Progenitor cell of endocrine pancreas (in vitro differentiated cells): ENCODE measurements at places on chromosomes 1 and 21. TPM values are rescaled to one million over a fixed set of nuclear protein-coding genes. Genes with fewer than 3 reads are reported as not detected.

Gene LSS
- total RNA-seq = 145 and 147 TPM in 2 replicates

Gene PLEKHN1
- total RNA-seq = 1.1 and 1.9 TPM in 2 replicates

Gene GPR37L1
- 0.04 TPM in 1 of 2 replicates, not detected in the other for total RNA-seq

Gene CFAP74
- 0.36 and 0.93 TPM in 2 replicates for total RNA-seq

Gene RBM11
- 4.9 and 7.4 TPM in 2 replicates for total RNA-seq

Gene DLGAP3
- total RNA-seq = 1.3 TPM in 2 replicates

Gene KCNE2
- 0.55 and 0.58 TPM in 2 replicates for total RNA-seq

Gene PDZK1
- 25.0 and 26.2 TPM in 2 replicates for total RNA-seq

Gene GBP4
- 0.14 TPM in 1 of 2 replicates, not detected in the other for total RNA-seq

Gene C21orf91
- total RNA-seq = 32.9 and 33.0 TPM in 2 replicates

Gene ATP6V1G3
- not detected in 2 replicates for total RNA-seq

Gene KLF17
- not detected in 2 replicates for total RNA-seq

Gene MOB3C
- 5.5 and 5.6 TPM in 2 replicates for total RNA-seq

Gene FAM89A
- 20.9 and 21.5 TPM in 2 replicates for total RNA-seq

Gene ANGPTL3
- total RNA-seq = 0.48 TPM in 1 of 2 replicates, not detected in the other

Gene KPRP
- not detected in 2 replicates for total RNA-seq

Gene DMRTA2
- 0.20 TPM in 1 of 2 replicates, not detected in the other for total RNA-seq

GRCh38 chr1:91732291-91733107, 153.5 kb downstream of the TGFBR3 start:
- no peak for DNase-seq

DNA sequence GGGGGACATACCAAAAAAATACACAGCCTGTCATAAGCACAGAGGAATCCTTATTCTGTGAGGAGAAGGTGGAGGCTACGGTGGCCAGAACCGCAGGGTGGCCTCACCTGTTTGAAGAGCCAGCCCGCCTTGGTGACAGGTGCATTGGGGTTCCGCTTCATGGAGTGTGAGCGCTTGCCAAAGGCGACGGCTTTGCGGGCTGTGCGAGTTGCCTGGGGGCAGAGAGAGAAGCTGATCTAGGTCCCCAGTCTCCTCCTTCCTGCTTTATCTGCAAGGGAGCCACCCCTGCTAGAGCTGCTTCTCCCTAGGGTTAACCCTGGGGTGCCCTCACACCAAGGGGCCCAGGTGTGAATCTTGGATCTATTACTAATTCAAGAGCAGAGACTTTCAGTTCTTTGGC, 54.3 kb upstream of the GOLT1A start:
- no peak for DNase-seq

DNA sequence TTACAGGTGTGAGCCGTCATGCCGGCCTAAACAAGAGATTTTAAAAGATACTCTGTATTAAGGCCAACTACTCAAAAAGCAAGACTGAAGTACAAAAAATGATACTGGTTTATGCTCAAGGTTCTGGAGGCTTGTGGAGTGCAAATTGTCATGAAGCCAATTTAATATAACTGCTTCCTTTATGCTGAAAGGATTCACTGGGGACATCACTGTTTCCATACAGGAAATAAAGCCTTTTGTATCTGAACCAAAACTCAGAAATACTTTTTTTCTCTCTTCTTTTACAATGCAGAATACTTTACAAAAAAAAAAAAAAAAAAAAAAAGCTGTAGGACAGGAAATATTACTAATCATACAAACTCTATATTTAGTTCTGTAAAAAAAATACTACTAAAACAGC, 55.5 kb upstream of the CNN3 start:
- DNase-seq = no peak

DNA sequence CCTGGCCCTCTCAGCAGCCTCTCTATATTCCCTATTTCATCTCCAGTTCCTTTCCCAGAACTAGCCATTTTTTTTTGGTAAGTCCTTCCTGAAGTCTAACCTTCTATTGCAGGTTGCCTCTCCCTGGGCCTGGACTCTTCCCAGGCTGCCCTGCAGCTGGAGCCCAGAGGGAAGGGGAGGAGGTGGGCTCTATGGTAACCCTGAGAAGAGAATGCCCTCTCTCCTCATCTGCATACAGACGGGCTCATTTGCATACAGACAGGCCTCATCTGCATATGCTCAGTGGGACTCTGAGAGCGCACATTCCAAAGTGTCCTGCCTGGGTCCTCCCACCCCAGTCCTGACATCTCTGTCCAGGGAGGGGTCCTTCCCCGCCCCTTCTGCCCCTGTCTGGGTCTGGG, 32.7 kb downstream of the RHBG start:
- no peak for DNase-seq

GRCh38 chr21:46559291-46559983, 45.4 kb downstream of the S100B start:
- DNase-seq = no peak

DNA sequence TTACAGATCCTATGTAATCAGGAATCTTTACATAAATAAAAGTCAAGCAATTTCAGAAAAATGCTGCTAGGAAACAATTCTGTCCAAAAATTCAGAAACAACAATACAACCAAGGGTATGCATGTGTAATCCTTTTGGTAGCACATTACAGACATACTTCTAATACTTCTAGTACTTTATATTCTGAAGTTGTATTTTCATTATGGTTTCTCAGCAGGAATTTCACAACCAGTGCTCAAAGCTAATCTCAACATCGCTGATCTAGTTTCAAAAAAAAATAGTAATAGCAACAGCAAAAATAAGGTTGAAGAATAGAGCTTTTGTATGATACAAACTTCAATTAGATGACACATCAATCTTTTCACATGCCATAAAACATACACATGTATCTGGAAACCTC, 545.2 kb downstream of the LTN1 start:
- no peak for DNase-seq

DNA sequence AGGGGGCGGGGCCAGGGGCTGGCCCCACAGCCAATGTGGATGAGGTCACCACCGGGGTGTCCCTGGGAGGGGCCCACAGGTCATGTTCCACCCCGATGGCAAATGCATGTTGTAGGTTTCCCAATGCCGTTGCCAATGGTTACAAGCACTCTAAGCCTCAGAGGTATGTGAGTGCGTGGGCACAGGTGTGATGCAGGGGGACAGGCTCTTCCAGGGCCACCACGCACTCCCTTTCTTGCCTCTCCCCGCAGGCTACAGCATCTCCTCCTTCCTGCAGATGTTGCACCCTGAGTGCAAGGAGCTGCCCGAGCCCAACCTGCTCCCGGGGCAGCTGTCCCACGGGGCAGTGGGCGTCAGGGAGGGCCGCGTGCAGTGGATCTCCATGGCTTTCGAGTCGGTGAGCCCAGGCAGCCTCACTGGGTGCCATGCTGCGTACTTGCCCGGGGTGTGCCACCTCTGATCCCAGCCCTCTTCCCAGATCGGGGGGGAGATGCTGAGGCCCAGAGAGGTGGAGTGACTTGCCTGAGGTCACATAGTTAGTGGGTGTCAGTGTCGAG, 52.4 kb downstream of the DISP3 start:
- no peak for DNase-seq

DNA sequence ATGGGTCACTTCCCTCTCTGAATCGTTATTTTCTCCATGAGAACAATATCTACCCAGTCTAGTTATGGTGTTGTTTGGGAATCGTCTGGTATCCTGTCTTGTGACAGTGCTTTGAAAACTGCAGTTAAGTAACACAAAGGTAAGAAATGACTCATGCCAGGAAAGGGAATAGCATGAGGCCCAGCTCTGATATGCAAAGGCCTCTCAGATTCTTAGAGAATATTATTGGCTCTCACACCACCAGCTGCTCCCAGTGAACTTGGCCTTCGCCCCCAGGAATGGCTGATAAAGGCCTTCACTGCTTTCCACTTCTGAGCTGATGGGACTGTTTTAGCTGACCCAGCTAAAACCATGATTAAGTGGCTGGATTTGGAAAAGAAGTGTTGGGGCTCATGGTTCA, 27.1 kb downstream of the NEK2 start:
- no peak for DNase-seq

GRCh38 chr1:204923201-204923600, 52.5 kb downstream of the NFASC start:
- DNase-seq = no peak

DNA sequence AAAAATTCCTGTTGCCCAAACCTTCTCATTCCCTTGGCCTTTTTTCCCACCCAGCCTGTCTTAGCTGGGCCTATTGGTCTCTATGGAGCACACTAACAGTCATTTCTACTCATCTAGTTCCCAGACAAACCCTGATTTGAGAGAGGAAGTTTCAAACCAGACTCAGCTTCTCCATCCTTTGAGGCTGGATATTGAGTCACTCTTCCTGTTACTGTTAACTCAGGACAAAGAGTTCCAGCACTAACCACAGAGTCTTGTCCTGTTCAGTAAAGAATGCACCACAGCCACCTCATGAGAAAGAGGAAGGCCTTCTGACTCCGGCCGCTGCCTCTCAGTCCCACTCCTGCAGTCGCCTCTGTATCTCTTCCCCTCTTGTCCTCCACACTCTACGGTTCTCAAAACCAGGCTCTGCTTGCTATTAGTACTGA, 137.8 kb downstream of the PTPRC start:
- no peak for DNase-seq

GRCh38 chr1:160863774-160864131, 1.1 kb upstream of the CD244 start:
- DNase-seq = no peak

- no peak for DNase-seq
These were observed 630.0 kb upstream of the RGS18 start for GRCh38 chr1:191528275-191528674.

- DNase-seq = peak; percentile 4
These were observed 126.8 kb upstream of the EDN2 start for GRCh38 chr1:41611068-41611931.

- no peak for DNase-seq
These were observed 6.7 kb upstream of the CTSS start for GRCh38 chr1:150772326-150772725.

GRCh38 chr1:226979115-226979516, 39.0 kb downstream of the COQ8A start:
- no peak for DNase-seq

GRCh38 chr1:36665478-36666080, 182.9 kb upstream of the CSF3R start:
- DNase-seq = no peak

- DNase-seq = no peak
These were observed 21.0 kb downstream of the ABCG1 start for GRCh38 chr21:42239973-42240372.

DNA sequence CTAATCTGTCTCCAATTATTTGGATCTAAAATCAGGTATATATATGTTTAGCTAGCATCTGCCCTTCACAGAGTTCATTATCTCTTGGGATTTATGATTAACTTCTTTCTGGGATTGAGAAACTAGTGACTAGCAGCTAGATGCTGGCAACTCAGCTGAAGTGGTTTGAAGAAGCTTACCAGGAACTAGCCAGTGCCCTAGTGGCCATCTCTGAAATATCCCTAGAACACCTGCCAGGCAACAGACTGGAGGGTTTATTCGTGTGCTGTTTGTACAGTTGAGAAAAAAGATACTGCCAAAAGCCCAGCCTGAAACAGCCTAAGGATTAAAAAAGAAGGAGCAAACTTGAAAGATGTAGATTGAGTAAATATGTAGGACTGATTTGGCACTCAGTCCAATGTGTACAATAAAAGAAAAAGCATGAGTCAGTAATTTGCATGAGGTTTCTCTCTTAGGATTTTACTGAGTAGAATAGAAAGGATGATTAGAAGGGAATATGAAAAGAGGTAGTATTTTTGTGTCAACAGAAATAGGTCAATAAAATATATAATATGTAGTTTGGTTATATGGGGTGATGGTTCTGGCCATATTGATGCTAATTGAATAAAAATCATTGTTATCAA, 1144.6 kb upstream of the ADGRL2 start:
- peak; percentile 12 for DNase-seq

- DNase-seq = peak; percentile 24
These were observed 9.8 kb downstream of the THAP3 start for GRCh38 chr1:6634371-6635052.

GRCh38 chr1:187928288-187928687, 1099.5 kb downstream of the PLA2G4A start:
- DNase-seq = no peak

GRCh38 chr1:6165027-6165426, 15.1 kb downstream of the CHD5 start:
- DNase-seq = no peak

DNA sequence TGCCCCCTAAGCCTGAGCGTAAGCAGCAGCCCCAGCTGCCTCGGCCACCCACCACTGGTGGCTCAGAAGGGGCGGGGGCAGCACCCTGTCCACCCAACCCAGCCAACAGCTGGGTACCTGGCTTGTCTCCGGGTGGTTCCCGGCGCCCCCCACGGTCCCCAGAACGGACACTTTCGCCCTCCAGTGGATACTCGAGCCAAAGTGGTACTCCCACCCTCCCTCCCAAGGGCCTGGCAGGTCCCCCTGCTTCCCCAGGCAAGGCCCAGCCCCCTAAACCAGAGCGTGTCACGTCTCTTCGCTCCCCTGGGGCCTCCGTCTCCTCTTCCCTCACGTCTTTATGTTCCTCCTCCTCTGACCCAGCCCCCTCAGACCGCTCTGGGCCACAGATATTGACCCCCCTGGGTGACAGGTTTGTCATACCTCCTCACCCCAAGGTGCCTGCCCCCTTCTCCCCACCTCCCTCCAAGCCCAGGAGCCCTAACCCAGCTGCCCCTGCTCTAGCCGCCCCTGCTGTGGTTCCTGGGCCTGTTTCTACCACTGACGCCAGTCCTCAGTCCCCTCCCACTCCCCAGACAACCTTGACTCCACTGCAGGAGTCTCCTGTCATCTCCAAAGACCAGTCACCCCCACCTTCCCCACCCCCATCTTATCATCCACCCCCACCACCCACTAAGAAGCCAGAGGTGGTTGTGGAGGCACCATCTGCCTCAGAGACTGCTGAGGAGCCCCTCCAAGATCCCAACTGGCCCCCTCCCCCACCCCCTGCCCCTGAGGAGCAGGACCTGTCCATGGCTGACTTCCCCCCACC, 46.2 kb downstream of the YARS1 start:
- DNase-seq = no peak

- DNase-seq = no peak
These were observed 10.9 kb upstream of the RBM15 start for GRCh38 chr1:110328274-110328673.

- DNase-seq = no peak
These were observed 9.9 kb upstream of the LRRC39 start for GRCh38 chr1:100187912-100188311.
